ENCODE measurements at places on chromosomes 1 and 21.

GRCh38 chr1:208965351-208965750, 618.2 kb upstream of the CAMK1G start:
- DNase-seq = no peak

DNA sequence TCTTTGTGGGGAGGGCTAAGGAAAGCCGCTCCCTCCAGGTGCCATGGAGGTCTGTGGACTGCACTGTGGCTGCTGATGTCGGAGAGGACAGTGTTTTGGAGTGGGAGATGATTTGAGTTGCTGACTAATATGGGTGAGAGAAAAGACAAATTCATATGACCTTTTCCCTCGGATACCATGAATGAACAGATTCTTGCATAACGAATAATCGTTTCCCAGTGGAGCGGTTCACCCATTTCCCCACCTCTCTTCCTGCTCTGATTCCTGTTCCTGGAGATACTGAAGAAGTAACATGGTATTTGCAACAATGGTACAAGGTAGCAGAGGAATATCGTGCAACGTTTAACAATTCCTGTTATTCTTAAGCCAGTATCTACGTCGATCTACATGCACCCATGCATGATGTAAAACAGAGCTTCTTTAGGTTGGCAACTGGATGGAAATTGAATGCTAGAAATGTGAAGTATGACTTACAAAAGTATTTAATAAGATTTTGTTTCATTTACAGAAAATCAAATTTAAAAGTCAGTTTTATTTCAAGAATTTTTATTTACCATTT, 227.1 kb downstream of the TOMM20 start:
- DNase-seq = no peak

DNA sequence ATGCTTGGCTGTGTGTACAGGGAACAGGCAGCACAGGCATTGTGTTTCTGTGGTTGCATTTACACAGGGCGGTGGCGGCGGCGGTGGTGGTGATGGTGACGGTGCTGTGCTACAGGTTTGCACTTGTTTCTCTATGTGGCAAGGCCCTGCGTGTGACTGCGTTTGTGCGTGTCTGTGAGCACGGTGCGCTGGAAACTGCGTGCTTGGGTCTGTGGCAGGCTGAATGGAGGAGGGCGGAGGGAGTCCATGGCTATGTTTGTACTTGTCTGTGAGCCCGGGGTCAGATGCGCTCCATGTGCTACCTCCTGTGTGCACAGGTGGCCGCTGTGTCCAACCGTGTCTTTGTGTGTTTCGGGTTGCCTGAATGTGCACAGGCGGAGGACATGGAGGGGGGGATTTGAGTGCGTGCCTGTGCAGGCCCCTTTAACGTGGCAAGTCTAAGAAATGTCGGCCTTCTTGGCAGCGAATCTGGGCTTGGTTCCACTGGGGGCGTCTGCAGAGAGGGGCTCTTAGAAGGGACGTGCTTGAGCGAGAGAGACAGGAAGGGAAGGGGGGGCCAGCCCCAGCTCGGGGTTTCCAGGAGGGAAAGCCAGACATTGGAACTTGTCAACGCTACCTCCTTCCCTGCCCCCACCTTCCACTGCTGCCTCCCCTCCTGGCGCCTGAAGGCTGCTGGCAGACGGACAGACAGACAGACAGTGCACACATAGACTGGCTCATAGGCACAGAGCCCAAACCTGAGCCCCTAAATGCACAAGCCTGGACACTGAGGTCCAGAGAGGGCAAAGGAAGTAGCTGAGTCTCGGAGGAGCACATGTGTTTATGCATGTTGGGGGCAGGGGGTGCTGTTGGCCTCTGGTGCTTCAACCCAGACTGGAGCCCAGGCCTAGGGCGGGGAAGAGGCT, 32.7 kb upstream of the WASF2 start:
- peak; percentile 75 for DNase-seq

DNA sequence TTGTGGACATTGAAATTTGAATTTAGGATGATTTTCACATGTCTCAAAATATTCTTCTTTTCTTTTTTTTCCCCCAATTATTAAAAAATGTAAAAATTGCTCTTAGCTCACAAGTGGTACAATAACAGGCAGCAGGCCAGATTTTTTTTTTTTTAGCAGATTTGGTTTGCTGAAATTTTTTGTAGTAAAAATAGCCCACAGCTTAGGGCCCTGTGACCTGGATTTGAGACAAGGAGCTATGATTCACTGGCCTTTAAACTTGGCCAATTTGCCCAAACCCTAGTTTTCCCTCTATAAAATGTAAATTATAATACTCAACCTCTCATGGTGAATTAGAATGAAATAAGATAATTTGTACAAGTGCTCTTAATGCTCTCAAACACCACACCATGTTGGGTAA, 253.8 kb downstream of the DYRK1A start:
- DNase-seq = no peak

DNA sequence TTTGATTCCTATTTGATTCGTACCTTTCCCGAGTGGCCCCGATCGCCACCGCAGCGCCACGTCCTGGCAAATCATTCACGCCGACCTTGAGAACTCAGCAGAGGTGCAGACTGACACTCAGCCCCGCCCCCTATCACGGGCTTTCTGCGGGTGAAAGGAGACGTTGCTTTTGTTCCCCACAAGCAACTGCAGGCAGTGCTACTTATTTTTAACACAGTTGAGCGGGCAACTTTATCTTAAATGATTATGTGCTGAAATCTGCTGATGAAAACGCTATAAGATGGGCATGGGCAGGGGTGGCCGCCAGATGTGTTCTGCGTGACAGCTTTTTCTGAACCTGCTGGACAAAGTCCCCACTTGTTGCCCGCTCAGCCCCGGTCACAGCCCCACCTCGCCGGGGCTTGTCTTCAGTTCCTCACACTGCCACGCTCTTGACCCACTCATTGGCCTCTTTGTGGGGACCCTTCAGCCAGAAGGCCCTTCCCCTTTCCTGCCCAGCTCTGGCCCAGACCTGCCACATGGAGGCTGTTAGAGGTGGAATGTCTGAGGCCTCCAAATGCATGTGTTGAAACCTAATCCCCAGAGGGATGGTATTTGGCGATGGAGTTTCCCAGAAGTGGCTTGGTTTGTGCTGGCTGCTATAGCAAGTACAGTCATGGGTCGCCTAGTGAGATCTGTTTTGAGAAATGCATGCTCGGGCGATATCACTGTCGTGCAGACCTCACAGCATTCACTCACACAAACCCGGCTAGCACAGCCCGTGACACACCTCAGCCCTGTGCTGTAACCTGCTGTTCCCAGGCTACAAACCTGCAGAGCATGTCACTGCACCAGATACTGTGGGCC, 15.7 kb upstream of the PDXK start:
- DNase-seq = no peak

DNA sequence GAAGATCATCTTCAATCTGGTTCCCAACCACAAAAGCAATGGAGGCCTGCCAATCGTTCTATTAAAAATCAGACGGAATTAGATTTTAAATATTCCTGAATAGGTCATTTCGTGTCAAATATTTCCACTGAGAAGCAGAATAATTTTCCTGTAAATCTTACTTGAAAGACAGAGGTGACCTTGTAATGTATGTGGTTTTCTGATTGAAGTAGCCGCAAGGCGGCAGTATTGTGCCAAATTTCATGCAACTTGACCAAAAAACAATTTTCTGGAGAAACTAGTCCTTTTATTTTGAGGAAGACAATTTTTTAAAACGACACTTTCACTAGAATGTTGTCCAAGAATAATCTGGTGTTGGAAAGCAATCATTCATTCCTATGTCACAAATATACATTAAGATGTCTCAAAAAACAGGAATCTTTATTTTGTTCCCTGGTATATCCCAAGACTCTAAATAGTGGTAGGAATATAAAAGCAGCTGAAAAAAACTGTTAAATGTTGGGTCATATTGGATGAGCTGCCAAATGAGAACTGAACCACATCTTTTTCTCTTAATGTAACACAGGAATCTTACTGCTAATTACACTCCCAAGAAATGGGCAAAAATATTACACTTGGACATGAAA, 33.6 kb downstream of the SPAG17 start:
- DNase-seq = no peak

- no peak for DNase-seq
These were observed 83.9 kb downstream of the SMYD2 start for GRCh38 chr1:214364786-214365295.

- DNase-seq = no peak
These were observed 116.6 kb downstream of the NTMT2 start for GRCh38 chr1:170262276-170262939.

DNA sequence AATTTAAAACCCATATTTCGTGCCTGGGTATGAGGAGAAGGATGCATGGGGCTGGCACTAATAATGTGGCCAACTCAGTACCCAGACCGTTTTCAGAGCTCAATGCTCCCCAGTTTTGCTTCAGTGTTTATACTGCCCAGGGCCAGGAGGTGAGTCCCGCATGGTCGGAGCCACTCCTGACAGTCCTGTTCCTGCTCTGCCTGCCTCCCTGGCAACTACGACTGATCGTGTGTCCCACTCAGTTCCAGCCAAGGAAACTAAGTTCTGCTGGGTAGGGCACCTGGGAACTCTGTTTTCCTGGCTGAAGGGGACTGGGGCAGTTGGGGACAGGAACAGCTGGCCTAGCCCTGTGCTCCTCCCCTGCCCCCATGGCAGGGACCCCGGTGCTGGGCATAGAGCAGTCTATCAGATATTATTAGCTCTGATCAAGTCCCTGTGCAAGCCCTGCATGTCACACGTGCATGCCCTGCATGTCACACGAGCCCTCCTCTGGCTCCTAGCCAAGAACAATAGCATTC, 19.2 kb downstream of the S100A7 start:
- no peak for DNase-seq

GRCh38 chr21:45467221-45467779, 62.3 kb downstream of the COL18A1 start:
- no peak for DNase-seq

DNA sequence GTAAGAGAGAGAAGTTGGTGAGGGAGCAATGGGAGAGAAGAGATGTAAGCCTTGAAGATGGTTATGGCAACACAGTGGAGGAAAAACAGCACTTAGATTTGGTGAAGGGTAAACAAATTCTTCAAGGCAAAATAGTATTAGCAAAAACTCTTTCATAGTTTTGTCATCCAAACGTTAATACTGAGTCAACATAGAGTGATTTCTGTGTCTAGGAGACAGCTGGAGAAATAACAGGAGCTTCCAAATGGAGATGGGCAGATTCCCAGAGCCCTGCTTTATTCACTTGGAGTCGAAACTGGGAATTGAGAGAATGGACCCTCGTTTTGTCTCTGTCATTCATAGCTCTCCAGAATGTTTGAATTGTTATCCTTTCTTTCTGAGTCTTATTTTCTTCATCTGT, 68.3 kb downstream of the PLA2G4A start:
- DNase-seq = no peak

DNA sequence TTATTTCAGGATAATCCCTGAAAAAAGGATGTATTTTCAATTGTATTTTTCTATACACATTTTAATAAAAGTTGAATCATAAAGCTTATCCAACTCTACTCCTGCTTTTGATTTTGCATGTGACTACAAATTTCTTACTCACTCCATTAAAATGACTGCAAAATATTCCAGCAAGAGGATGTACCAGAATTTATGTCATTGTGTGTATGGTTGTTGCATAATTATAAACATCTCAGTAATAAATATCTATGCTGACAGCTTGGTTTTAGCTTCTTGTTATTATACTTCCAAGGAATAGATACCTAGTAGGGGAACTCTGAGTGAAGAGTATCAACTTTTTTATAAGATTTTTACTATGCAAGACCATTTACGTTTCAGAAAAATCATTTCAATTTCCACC, 463.2 kb upstream of the RUNX1 start:
- DNase-seq = no peak

- no peak for DNase-seq
These were observed 233.7 kb upstream of the NFIA start for GRCh38 chr1:60848583-60849188.

DNA sequence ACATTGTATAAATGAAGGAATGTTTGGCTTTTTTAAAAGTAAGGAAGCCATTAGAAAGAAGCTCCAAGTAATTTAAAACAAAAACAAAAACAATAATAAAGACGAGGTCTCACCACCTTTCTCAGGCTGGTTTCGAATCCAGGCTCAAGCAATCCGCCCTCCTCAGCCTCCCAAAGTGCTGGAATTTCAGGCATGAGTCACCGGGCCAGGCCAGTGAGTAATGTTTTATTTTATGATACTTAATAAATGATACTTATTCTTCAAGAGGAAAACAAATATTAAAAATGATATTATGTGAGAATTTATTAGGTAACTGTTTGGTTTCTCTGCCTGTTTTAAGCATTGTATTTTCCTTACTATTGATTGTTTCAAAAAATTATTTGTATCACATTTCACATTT, 201.4 kb upstream of the BRINP3 start:
- no peak for DNase-seq

DNA sequence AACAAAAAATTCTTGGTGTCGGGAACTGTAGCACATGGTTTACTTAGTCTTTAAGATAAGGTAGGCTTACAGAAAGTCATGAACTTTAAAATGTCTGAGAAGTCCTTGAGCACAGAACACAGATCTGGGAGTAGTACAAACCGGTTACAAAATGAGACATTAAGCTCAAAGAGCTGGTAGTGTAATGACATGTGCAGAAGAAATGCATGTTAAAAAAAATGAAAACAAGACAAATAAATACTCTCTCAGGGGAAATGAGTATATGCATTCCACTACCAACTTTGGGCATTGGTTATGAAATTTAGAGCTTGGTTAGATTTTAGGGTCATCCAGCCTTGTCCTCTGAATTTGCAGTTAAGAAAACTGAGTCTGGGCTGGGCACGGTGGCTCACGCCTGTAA, 91.5 kb upstream of the F3 start:
- no peak for DNase-seq

DNA sequence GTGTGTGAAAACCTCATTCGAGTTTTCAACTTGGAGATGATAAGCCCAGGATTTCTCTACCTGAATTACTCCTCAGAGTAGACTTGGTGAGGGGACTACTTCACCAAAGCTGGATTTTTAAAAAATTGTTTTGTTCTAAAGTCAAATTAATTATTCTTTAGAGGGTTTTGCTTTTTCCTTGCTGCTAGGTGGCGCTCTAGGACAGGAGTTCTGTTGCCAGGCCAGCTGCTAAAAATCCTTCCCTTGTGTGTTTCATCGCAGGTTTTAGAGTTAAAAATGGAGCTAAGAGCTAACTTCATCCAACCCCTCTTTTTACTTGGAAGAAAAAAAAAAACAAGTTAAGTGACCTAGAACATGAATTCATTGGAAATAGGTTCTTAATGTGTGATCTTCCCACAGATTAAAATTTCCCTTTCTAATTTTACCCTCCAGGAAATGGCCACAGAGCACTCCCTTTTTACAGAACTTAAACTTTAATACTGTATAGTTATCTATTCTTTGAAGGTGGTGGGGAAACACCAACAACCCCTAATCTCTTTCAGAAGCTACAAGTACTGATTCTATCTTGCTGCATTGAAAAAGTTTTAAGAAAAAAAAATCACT, 36.7 kb upstream of the FAM163A start:
- peak; percentile 60 for DNase-seq

- DNase-seq = peak; percentile 76
These were observed 76.7 kb downstream of the ARHGEF16 start for GRCh38 chr1:3530926-3531818.

GRCh38 chr1:16607433-16607851, 5.9 kb downstream of the NBPF1 start:
- DNase-seq = no peak

- no peak for DNase-seq
These were observed 460.1 kb upstream of the NCAM2 start for GRCh38 chr21:20538039-20538658.

Data from central memory CD4-positive, alpha-beta T cell (primary cell).